ENCODE measurements at places on chromosomes 6 and 20.

DNA sequence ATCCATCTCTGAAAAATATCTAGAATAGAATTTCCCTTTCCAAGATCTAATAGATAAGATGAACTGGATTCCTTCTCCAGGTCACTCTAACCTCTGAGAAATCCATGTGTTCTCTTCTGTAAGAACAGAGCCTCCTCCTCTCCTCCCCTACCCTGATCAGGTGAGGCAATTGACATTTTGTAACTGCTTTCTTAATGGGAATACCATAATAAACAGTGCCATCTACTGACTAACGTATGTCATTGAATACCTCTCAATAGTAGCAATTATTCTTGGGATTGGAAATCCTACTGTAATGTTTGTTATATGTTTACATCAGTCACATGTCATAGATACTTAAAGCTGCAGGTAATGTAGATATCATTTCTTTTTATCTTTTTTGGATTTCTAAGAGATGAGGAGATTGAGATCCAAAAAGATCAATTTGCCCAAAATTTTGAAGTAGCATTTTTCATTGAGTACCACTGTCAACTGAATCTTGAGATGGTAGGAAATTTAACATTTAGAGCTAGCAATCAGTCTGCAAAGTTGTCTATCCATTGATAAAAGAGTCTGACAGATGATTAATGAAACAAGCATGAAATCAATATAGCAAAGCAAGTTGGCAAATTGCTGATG, 365.8 kb upstream of the HSF2 start:
- DNase-seq: no peak

- DNase-seq: no peak
Measured at GRCh38 chr6:33017018-33017417, 7.6 kb upstream of the HLA-DOA start.

GRCh38 chr6:112502351-112503090, 155.4 kb downstream of the RFPL4B start:
- no peak for DNase-seq

DNA sequence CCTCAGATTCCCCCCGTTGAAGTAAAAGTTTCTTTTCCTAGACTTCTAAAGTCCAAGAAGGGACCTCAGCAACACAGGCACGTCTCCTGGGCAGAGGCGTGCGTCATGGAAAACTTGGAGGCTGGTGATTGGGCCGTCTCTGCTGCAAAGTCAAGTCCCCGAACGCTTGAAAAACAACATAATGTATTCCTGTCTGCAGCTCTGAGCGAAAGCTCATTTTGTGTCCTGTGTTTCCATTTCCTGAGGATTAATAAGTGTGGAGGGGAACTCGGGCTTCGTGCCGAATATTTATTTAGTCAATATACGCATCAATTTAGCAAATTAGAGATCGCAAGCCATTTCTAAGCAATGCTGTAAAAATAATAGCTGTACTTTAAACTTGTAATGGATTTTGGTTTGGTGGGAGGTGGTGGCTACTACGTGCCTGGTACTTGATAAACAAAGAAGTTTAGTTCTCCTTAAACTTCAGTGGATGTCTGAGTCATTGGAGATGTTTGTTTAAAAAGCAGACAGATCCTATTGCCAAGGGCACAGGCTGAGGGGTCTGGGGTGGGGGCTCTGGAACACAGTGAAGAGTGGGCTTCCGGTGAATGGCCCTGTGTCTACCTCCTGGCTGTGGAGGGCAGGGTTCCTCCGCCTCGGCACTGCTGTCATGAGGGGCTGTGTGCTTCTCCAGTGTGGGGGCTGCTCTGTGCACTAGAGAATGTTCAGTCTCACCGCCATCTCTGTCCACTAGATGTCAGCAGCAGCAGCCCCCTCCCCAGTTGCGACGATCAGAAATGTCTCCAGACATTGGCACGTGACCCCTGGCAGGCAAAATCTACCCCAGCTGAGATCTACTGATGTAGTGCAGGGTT, 21.8 kb downstream of the PCK1 start:
- DNase-seq: no peak

DNA sequence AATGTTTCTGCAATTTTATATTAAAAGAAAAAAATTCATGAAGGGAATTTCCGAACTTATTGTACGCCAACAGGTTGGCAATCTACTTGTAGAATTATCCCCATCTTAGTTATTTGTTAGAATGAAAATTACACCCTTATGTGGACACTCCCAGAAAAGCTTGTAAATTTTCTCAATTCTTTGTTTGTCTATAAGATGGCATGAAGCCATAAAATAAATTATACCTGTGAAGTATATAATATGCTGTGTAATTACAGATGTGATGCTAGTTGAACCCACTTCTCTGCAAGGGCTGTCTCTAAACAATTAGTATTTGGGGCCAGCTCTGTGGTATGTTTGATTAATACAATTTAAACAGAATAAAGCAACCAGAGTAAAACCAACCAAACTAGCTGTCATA, 52.1 kb upstream of the DSP start:
- DNase-seq: no peak

DNA sequence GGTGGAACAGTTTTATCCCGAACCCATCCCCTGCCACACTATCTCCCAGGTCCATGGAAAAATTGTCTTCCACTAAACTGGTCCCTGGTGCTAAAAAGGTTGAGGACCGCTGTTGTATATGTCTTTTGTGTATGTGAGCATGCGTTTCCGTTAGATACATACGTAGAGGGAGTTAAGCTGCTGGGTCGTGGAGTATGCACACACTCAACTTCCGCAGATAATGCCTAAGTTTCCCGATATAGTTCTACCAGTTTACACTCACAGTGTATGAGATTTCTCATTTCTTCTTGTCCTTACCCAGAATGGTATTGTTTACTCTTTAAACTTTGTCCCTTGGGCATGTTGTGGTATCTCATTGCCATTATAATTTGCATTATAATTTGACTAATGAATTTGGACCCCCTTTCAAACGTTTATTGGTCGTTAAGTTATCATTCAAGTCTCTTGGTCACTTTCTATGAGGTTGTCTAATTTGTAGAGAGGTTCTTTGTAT, 50.5 kb upstream of the SCAF8 start:
- no peak for DNase-seq

- DNase-seq: no peak
Measured at GRCh38 chr6:125926711-125927110, 29.9 kb upstream of the HINT3 start.

- no peak for DNase-seq
Measured at GRCh38 chr6:34957231-34957783, 68.3 kb downstream of the ANKS1A start.

- DNase-seq: no peak
Measured at GRCh38 chr6:63558278-63558677, 14.0 kb upstream of the LOC128125822 start.

DNA sequence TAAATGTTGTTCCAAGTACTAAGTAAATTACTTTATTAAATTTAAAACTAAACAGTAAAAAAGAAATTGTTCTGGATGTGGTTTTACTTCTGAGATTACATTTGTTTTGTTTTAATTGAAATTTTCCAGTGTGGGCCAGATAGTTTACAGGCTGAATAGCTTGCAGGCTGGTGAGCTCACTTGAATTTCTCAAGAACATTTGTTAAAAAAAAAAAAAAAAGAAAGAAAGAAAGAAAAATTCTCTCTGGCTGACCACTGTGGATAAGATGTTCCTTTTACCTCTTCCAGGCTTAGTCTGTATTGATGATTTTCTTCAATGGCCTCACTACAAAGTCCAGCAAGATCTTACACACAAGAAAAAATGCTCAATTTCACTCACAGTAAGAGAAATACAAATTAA, 85.4 kb downstream of the PLCG1 start:
- DNase-seq: no peak

DNA sequence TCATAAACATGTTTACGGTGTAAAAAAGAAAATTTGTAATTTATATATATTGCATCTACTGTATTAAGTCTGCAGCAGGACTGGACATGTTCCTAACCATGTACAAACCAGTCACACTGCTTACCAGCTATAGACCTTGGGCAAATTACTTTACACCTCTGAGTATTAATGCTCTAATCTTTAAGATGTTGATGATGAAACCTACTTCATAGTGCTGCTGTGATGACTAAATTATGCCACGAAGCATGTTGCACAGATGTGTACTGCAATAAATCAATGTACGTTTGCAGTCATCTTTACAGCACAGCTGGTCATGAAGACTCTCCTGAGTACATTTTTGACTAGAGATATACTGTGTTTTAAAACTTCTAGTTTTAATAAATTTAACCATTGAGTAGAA, 42.6 kb downstream of the PRKN start:
- DNase-seq: no peak

DNA sequence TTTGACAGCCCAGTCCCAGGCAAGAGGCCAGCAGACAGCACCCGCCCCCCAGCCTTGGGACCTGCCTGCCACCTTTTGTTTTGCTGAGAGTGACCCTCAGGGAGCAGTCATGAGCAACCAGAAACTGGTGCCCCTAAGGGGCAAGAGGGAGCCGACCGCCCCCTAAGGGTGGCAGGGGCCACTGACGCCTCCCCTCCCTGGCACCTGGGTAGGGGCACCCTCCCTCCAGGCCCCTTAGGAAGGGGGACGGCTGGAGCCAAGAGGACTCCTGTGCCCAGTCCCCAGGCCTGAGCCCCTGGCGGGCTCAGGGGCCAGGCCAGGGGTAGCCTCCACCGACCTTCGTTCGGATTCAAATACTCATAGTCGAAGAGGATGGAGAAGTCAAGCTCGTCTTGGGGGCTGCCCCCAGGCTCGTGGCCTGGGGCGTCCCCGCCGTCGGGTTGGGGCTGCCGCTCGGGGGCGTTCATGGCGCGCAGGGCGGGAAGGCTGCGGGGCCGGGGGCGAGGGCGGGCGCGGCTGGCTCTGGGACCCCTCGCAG, 417 bp downstream of the NFATC2 start:
- peak; percentile 36 for DNase-seq

- DNase-seq: no peak
Measured at GRCh38 chr6:33147807-33148666, 44.2 kb downstream of the COL11A2 start.

DNA sequence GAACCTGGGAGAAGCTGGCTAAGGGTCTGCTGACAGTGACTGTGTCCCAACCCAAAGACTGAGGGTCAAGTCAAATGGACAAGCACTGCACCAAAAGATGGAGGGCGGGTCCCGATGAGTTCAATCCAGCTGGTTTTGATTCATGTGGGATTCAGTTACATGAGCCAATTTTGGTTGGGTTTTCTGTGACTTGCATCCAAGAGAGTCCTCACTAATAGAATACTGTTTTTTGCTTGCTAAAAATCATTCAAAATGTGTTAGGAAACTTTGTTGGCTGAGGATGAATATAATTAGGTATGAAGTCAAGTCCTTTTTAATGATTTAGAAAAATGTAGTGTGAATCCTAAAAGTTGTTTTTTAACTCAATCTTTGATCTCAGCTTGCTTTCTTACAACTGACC, 323.8 kb upstream of the NOX3 start:
- DNase-seq: no peak

DNA sequence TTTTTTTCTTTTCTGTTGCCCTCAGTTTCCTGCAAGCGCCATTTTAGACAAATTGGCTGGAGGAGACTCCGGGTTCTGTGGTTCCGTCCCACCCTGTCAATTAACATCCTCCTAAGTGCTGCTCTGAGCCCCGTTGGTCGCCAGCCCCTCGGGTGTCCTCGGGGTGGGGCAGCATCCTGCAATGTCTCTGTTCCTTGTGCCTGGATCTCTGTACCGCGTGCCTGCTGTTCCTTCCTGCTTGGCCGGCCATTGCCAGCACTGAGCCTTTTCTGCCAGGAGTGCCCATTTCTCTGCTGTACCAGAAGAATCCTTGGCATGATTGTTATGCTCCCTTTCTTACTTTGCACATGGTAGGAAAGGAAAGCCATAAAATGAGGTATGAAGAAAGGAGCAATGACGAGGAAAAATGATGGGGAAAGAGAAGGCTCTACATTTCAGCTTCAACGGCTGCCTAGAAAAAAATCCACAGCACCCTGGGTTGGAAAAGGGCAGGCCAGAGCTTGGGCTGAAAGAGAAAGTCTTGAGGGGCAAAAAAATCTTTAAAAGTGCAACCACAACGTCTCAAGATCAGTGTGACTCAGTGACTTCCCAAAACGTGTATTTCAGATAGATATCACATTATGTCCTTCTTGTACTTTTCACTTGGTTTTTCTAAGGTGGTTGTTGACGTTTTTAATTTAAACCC, 256.7 kb downstream of the CLIC5 start:
- DNase-seq: no peak

- no peak for DNase-seq
Measured at GRCh38 chr6:133456944-133457343, 215.8 kb downstream of the EYA4 start.

DNA sequence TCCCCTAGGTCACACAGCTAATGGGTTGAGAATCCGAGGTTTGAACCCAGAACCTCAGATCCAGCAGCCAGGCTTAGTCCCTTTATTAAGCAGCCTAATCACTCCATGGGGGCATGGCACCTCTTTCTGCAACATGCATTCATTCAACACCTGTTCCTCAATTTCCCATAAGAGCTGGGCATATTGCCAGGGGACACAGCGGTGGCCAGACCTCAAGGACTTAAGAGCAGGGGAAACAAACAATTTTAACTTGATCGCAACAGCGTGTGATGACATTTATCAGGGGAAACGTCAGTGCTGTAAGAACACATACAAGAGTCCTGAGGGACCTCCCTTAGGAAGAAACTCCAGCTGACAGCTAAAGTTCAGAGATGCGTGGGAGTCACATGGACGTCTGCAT, 267.4 kb upstream of the CDH4 start:
- DNase-seq: no peak

DNA sequence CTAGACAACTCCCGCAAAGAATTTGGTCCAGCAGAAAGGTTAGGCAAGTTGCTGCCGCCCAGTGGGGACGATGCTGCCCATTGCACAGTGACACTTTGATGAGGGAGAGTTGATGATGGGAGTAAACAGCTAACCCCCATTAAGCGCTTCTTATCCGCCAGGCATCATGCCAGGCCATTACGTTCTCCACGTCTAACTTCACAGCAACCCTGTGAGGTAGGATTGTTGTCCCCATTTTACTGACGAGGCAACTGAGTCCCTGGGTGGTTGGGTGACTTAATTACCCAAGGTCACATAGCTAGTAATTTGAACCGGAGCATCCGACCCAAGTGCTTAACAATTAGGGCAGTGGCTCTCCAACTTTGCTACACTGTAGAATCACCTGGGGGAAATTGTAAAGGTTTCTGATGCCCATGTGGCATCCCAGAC, 738 bp downstream of the RALGAPB start:
- no peak for DNase-seq

DNA sequence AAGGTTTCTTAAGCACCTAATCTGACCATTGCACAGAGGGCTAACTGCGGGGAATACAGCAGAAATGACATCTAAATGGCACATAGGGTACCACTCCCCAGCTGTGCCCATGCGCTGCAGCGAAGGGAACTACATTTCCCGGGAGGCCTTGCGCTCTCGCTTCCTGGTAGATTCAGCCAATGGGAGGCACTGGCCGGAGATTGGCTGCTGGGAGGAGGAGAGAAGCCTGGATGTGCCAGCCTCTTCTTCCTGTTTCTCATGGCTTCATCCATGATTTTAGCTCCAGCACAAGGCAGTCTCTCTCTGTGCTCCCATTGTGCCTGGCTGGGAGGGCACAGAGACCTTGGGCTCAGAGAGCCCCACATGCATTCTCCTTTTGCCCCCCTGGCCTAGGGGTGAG, 101.7 kb upstream of the FOXA2 start:
- no peak for DNase-seq

Measured in T-helper 9 cell (primary cell).